MG63 (cell line): ENCODE measurements at places on chromosomes 6 and 20. TPM values are rescaled to one million over a fixed set of nuclear protein-coding genes. Genes with fewer than 3 reads are reported as not detected.

Gene C2
- 0.13 and 0.20 TPM in 2 replicates for total RNA-seq

Gene SLC26A8
- total RNA-seq: not detected in 2 replicates

Gene HLA-DMB
- 0.76 and 0.79 TPM in 2 replicates for total RNA-seq

Gene ZNF391
- total RNA-seq: 3.3 and 5.3 TPM in 2 replicates

Gene TUBB
- total RNA-seq: 241 and 386 TPM in 2 replicates

Gene CST1
- not detected in 2 replicates for total RNA-seq

Gene CRYBG1
- 1.2 and 2.3 TPM in 2 replicates for total RNA-seq

Gene MLIP
- not detected in 2 replicates for total RNA-seq

Gene EYA4
- total RNA-seq: 6.1 and 12.0 TPM in 2 replicates

Gene CD83
- 0.89 and 2.2 TPM in 2 replicates for total RNA-seq

Gene KCNK5
- total RNA-seq: 2.4 and 2.8 TPM in 2 replicates

Gene PRICKLE4
- not detected in 2 replicates for total RNA-seq

- no peak for DNase-seq
These were observed 467.4 kb upstream of the CITED2 start for GRCh38 chr6:139841794-139842215.

DNA sequence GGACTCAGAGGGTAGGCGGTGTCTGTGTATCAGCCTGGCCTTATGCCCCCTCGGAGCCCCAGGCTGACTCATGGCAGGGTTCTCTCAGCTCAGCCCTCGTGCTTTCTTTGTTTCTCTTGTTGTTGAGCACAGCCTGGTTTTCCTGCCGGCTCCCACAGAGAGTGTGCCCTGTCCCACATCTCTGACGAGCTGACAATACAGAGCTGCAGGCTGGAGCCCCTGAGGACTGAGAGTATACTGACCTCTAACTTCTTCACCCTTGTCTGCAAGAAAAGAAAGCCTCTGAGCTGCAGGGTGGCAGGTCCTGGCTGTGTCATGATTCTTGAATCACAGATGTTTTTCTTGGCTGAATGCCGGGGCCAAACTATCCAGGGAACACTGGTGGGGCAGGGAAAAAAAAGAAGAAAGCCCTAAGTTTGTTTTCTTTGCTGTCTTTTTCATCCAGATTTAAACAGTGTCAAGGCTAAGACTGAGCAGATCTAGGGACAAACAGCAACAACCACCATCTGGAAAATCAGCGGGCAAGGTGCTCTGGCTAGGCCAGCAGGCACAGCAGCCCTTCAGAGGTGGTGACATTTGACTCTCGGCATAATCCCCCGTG, 63.3 kb upstream of the ZNF133 start:
- peak; percentile 69 for DNase-seq

- DNase-seq: peak; percentile 11
These were observed 736.9 kb upstream of the MARCKS start for GRCh38 chr6:113120224-113120581.

DNA sequence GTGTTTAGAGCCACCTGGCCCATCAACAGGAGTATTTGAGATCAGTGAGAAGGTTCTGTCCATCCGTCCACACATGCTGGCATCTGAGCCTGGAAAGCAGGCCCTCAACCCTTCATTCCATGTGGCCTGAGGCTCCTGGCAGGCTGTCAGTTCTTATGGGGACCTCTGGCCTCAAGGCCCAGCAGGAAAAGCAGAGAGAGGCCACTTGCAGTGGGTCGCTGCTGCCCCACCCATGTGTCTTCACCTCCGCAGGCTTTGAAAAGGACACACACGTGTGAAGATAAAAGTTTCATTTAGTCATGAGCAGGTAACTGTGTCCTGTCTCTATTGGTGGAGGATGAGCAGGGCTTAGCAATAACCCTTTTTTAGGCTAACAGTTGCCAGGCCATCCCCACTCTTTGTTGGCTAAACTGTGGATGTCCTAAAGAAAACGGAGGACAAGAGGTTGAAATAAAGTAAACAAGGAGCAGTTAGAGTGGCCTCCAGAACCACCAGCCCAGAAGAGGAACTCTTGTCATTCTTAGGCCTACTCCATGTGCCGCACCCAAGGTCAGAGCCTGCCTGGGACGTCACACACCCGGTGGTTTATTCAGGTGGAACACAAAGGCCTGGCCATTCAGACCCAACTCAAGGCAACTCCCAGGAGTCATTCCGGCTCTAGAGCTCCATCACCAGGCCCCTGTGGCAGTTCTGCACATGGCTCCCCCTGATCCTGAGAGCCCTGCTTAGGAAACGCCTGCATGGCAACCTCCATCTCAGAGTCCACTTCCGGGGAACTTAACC, 143.4 kb upstream of the CST7 start:
- DNase-seq: no peak

DNA sequence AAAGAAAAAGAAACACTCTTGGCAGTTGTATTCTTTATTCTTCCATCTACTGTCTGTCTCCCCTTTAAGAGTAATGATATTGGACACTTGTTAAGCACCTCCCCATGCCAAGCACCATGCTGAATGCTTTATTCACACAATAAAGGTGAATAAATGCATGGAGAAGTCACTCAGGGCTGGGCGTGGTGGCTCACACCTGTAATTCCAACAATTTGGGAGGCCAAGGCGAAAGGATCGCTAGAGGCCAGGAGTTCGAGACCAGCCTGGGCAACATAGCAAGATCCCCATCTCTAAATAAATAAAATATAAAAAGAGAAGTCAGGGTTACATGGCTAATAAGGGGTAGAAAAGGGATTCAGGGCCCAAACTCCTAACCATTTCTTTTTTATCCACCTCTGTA, 32.1 kb downstream of the CEP250 start:
- no peak for DNase-seq

- DNase-seq: no peak
These were observed 55.2 kb downstream of the HDDC2 start for GRCh38 chr6:125246566-125246965.

GRCh38 chr6:21807299-21808044, 213.9 kb downstream of the SOX4 start:
- no peak for DNase-seq

- no peak for DNase-seq
These were observed 10.1 kb upstream of the HDAC2 start for GRCh38 chr6:113980937-113981554.

DNA sequence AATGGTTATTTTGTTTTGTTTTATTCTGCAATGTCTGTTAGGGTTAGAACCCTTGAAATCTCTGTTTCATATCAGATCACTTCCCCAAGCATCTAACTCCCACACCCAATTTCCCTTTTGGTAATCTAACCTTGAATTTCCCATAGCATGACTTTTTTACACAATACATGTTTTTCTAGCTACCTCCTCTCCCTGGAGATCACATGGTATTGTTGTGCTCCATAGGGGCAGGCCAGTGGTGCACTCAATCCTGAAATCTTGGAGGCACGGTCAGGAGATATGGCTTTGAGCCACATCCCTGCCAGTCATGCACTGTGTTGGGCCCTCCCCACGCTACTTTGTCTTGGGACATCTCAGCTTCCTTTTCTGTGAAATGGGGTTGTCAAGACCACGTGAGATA, 36.7 kb upstream of the NNAT start:
- DNase-seq: no peak

DNA sequence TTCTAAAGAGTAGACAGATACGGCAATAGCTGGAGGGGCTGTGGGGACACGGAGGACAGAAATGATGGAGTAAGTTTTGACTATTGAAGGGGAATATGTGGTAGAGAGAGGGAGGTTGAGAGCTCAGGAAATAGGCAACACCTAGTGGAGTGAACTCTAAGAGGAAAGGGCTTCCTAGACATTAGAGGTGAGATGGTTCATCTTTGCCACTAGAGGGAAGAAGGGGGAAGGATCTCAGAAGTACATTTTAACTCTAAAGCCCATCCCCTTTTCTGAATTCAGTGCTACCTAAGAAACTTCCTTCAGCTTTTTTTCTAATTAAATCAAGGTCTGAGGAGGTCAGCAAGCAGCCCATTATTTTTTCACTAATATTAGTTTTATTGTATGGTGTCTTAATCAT, 689.4 kb upstream of the MAP3K7 start:
- DNase-seq: no peak

DNA sequence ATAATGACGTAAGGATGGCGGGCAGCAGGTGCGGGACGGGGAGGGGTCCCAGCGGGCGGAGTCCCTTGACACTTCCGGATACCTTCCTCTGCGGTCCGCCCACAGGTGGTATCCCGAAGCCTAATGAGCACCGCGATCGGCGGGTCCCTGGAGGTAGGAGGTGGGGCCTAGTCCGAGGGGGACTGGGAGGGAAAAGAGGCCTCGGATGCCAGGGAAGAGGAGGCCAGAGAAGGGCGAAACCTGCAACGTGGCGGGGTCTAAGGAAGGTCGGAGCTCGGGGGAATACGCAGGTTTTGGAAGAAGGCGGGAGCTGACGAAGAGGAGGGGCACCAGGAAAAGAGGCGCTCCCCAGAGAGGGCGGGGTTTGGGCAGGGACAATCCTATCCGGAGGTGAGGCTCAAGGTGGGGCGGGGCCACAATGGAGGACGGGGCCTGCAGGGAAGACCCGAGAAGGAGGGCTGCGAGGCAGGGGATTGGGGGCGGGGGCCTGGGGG, 3.7 kb downstream of the PRSS16 start:
- DNase-seq: peak; percentile 81

- no peak for DNase-seq
These were observed 1.4 kb downstream of the SAMD5 start for GRCh38 chr6:147509891-147510290.

DNA sequence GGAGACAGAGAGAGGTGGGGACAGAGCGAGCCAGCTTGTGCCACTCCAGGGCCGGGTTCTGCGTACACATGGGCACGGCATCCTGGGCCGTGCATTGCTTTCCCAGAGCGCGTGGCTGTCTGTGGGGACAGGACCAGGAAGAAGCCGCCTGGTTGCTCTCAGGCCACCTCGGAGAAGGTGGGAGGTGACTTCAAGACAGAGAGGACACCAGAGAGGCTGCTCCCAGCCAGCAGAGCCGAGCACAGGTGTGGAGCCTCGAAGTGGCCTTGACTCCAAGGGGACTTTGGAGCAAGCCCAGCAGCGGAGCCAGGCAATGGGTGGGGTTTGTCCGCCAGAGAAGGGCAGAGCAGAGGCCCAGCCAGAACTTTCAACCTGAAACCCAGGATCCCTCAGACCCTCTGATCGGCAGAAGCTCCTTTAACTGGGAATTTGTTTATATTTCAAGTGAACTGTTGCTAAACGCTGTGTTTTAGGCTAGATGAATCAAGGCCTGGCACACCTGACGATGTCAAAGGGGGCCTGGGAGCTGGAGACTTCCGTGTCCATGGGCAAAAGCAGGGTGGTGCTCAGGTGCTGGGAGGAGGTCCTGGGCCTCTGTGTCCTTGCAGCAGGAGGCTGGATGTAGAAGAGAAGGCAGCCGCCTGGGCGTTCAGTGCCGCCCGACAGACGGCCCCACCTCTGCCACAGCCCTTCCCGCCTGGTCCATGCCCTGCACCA, 262.1 kb downstream of the DLL1 start:
- no peak for DNase-seq

DNA sequence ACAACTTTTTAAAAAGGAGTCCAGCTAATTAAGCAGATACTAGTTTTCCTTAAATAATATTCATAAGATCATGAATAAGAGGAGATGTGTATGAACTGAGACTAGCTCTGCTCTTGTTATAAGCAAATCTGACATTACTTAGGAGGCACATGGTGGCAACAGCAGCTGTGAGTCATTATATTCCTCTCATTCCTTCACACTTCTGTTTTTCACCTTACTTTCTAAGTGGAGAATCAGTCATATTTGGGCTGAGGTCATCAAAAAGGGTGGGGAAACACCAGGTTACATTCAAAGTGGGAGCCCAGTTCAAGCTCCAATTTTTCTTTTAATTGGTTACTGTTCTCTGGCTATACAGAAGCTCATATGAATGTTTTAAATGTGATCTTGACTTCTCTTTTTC, 6.0 kb upstream of the RIPPLY2 start:
- DNase-seq: no peak

GRCh38 chr6:142926494-142927270, 18.3 kb downstream of the HIVEP2 start:
- peak; percentile 86 for DNase-seq

GRCh38 chr6:163329991-163330390, 84.5 kb upstream of the QKI start:
- DNase-seq: peak; percentile 55

- no peak for DNase-seq
These were observed 6.6 kb upstream of the SOX18 start for GRCh38 chr20:64055893-64056638.

GRCh38 chr20:47480239-47480638, 21.4 kb upstream of the NCOA3 start:
- DNase-seq: no peak

DNA sequence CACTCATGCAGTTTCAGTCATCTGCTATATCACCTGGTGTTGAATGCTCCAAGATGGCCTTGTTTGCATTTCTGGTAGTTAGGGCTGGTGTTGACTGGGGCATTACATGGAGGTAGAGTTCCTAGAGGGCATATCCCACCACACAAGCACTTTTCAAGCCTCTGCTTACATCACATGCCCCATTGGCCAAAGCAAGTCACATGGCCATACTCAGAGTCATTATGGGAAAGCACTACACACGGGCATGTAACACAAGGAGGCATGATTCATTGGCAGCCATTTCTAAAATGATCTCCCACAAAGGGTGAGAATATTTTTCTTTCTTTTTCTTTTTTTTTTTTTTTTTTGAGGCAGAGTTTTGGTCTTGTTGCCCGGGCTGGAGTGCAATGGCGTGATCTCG, 73.2 kb downstream of the TRMT6 start:
- no peak for DNase-seq

GRCh38 chr6:139308286-139308916, 16.6 kb upstream of the TXLNB start:
- DNase-seq: no peak
